Omental fat pad (tissue), 4 donors: ENCODE measurements at places on chromosomes 2 and 18. TPM values are rescaled to one million over a fixed set of nuclear protein-coding genes. Genes with fewer than 3 reads are reported as not detected.

The ALPG gene
- total RNA-seq: not detected

The IGFBP2 gene
- 126 TPM for total RNA-seq

The UGT1A4 gene
- total RNA-seq: not detected

The CCL20 gene
- total RNA-seq: 19.2 TPM

The SOWAHC gene
- 16.3 TPM for total RNA-seq

The RTP5 gene
- not detected for total RNA-seq

The CD302 gene
- total RNA-seq: 194 TPM

The TTC39C gene
- 39.1 TPM for total RNA-seq

The CPLX4 gene
- total RNA-seq: 0.46 TPM

The KIF1A gene
- total RNA-seq: 0.19 TPM

The CYP26B1 gene
- total RNA-seq: 10.6 TPM

GRCh38 chr2:158182676-158183295, 81.1 kb downstream of the UPP2 start:
- no peak for DNase-seq

DNA sequence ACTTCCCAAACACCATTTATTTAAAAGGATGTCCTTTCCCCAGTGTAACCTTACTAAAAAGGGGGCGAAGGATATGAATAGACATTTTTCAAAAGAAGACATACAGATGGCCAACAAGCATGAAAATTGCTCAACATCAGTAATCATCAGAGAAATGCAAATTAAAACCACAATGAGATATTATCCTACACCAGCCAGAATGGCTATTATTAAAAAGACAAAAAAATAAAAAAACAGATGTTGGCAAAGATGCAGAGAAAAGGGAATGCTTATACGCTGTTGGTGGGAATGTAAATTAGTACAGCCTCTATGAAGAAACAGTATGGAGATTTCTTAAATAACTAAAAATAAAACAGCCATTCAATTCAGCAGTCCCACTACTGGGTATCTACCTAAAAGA, 142.3 kb upstream of the NT5C1B start:
- no peak for DNase-seq

DNA sequence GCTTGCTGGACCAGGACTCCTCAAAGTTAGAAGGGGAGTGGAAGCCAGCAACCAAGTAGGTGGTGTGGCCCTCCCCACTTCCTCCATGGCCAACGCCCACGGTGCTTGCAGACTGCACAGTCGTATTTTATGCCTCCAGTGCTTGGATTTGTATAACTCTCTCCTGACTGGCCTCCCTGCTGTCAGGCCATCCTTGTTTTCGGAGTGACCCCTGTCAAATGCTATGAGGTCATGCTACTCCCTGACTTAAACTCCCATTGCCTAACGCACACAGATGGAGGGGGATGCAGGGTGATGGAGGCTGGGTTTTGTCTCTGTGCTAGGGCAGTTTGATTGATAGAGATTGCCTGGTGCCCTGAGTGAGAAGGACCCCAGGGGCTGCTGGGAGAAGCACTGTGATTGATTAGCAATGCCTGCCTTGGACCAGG, 36.1 kb downstream of the GLI2 start:
- DNase-seq: no peak

GRCh38 chr2:48207201-48207641, 300.9 kb upstream of the FBXO11 start:
- DNase-seq: no peak

DNA sequence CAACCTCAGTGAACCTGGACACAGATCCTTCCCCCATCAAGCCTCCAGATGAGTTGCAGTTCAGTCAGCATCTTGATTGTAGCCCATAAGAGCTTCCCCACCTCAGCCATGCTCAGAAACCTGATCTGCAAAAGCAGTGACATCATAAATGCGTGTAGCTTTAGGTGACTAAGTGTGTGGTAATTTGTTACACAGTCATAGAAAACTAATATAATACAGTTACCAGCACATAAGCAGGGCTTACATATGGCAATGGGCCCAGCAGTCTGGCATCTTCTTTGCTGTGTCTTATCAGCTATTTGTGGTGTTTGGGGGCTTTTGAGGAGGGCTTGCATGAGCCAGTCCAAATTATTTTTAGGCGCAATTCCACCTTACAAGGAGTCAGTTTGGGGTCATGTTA, 807.0 kb downstream of the SLC4A3 start:
- DNase-seq: no peak

- no peak for DNase-seq
Measured at GRCh38 chr2:36451512-36451911, 95.9 kb downstream of the CRIM1 start.

GRCh38 chr18:78981989-78982620, 2.5 kb downstream of the SALL3 start:
- no peak for DNase-seq

DNA sequence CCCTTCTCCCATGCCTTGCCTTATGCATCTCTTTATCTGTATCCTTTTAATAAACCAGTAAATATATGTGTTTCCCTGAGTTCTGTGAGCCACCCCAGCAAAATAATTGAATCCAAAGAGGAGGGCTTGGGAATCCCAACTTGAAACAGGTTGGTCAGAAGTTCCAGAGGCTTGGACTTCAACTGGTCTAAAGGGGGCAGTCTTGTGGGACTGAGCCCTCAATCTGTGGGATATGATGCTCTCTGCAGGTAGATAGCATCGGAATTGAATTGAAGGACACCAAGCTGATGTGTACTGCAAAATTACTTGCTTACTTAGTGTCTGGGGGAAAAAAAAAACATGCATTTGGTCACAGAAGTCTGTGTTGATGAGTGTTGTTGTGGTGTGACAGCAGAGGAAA, 1033.5 kb upstream of the TMEFF2 start:
- DNase-seq: no peak

- DNase-seq: no peak
Measured at GRCh38 chr2:101374821-101375561, 12.3 kb downstream of the CREG2 start.

GRCh38 chr18:45291621-45292615, 323.4 kb upstream of the SLC14A2 start:
- no peak for DNase-seq

DNA sequence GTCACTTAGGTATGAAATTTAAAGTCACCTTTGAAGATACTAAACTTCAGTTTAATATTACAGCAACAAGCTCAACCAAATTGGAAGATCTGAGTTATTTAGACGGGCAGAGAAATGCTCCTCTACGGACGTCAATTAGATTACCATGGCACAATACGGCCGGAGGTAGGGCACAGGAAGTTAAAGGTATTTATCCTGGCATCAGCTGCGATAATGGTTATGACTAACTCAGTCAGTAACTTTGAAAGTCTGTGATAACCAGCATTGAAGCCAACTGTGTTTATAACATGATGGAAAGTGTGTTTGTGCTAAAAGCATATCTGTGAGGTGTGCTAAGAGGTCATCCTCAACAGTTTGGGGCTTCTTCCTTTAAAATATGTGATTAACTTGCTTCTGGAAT, 117.3 kb downstream of the WDSUB1 start:
- DNase-seq: no peak

DNA sequence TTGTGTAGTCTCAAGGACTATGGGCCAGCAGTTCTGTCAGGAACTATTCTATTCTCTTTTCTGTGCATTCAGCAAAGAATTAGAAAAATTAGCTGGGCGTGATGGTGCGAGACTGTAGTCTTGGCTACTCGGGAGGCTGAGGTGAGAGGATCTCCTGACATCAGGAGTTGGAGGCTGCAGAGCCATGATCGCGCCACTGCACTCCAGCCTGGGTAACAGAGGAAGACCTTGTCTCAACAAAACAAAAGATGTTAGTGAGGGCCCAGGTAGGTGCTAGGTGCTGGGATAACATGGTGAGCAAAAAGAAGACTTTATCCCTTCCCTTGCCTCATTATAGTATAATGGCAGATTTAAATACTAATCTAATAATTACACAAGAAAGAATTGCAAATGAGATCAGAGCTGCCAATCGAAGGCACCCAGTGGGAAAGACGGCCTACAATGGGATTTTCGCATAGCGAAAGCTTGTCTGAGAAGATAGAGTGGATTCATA, 447 bp upstream of the MRPL19 start:
- no peak for DNase-seq

DNA sequence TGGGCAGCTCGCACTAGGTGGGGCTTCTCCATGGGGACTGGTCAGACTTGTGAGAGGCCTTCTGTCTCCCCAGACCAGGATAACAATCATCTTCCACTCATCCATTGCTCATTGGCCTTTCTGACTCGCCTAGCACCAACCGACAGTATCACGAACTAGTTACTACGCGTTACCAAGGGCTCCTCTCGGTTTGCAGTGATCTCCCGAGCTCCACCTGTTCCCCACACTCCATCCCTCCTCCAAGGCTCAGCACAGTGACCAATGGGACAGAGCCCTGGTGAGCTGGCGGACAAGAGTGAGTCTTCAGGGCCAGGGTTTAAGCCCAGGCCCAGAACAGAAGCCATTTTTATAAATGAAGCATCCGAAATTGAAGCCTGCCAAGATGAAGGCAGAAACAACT, 42.8 kb upstream of the SMAD7 start:
- DNase-seq: no peak

DNA sequence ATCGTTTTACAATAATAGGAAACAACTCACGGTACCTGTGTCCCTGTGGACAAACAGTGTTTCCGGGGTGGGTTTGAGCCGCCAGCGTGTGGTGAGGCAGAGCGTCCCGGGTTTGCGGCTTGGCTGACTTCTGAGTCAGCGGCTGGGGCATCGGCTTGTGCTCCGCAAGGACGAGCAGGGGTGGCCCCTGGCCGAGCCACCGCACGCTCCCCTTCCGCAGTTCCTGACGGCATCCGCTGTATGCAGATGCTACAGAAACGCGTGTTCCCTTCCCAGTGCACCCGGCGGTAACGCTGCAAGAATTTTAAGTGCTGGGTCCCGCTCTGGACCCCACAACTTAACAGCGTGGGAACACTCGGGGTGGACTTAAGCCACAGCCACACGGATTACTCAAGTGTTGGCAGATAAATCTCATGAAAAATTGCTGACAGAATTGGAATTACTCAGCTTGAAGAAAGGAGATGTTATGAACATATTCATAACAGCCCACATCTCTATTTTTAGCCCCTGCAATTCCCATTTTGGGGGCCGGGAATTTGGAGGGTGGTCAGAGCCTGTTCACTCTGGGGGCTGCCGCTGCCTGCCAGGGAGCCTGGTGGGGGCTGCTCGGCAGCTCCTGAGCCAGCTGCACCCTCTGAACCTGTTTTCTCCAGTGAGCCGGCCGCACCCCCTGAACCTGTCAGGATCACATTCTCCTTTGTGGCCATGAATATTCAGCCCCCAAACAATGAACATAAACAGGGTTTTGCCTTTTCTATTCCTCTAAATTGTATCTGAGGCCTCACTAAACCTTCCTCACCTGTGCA, 12.6 kb upstream of the KCNG2 start:
- DNase-seq: no peak

GRCh38 chr2:151860210-151860609, 32.0 kb upstream of the ARL5A start:
- DNase-seq: no peak

GRCh38 chr2:66805016-66805865, 370.3 kb downstream of the MEIS1 start:
- DNase-seq: no peak

- no peak for DNase-seq
Measured at GRCh38 chr2:16765356-16765755, 99.7 kb upstream of the CYRIA start.

- DNase-seq: no peak
Measured at GRCh38 chr2:217632043-217632442, 370.8 kb downstream of the TNS1 start.

DNA sequence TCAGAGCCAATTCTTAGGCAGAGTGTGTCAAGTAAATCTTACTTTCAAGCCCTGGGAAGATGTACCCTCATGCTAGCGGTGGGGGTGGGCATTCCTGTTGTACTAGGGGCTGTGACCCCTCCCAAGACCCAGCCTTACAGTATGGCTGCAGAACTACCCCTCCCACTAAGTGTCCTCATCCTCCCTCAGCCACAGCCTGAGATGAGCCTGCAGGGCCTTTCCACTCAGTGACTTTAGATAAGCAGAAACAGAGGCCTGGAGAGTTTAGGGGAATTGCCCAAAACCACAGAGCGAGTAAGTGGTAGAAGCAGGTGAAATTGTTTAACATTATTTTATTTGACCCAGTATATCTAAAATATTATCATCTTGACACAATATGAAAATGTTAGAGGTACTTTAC, 36.6 kb downstream of the TTC32 start:
- DNase-seq: no peak

DNA sequence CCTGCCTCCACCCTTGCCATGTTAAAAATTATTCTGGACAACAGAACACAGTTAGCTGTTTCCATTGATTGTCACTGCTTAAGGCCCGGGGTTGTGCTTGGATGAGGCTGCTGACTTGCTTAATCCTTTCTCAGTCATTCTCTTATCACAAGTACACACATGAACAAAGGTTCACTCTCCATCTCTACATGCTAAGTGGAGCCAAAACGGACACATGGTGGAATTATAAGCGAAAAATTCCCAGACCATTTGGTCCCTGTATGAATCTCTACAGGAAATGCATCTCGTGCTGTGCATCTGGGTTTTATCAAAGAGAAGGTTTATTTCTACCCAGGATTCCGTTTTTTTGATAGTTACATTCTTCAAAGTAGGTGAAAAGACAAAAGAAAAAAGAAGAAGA, 177.5 kb upstream of the ETAA1 start:
- DNase-seq: no peak

DNA sequence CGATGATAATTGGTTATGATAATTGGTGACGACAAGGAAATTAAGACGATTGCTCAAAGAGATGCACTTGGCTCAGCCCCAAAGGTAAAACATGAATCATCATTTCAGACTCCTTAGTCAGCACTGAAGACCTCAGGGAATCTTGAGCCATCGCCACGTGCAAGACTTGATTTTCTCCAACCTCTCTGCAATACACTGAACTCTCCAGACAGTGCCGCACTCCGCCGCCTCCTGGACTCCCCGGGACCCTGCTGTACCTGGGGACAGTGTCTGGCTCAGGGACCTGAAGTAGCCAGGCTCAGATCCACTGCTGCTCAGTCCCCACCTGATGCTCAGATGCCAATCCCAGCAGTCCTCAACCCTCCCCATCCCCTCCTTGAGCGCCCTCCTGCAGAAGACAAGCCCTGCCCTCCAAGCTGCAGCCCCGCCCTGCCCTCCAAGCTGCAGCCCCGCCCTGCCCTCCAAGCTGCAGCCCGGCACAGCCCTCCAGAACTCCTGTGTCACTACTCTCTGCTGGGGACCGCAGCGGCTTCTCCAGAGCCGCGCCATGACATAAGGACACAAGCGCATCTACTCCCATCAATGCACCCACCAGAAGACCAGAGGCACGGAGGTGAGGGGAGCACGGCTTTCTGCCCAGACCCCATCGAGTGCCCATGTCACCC, 1.1 kb downstream of the TMEM18 start:
- peak; percentile 36 for DNase-seq

DNA sequence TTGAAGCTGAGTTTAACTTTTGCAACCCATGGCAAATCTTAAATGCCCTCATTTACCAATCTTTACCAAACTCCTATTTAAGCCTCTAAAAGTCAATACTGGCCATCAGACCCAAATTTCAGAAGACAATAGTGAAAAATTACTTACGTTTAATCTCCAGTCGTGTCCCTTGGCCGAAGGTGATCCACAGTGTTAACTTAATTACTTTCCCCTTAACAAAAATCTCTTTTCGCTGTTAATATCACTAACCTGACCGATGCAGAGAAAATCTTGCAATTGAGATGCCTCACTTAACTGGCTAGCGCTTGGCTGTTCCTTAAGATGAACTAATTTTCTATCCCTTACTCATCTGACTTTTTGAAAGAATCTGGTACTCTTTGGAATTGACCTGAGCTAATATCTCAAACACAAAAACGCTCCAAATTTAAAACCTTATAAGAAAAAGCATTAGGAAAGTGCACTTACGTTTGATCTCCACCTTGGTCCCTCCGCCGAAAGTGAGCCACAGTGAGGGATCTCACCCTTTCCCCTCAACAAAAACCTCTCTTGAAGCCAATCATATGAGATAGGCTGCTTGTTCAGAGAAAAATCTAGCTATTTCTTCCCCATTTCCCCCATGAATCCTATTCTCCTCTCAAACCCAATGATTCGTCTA, 169.1 kb downstream of the RPIA start:
- DNase-seq: no peak
